ENCODE measurements at places on chromosomes 3 and 15. TPM values are rescaled to one million over a fixed set of nuclear protein-coding genes. Genes with fewer than 3 reads are reported as not detected.

DNA sequence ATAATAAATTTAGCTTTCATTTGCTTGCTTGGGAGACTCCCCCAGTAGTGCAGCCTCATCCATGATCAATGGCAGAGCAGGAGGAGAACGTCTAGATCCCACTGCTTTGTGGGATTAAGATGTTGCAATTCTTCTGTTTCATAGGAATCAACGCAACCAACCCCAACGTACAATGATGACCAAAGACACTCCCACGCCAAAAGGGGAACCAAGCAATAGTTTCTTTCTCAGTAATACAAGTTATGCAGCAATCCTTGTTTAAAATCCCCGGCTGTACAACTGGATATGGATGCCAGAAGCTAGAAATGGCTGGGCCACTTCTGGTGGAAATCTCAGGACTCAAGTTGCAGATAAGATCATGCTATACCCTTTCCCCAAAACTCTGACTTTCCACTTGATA lies 411.2 kb downstream of the VPS13C start:
- DNase-seq, result no peak

- no peak for DNase-seq
Observed at GRCh38 chr3:179276743-179277142, 25.8 kb upstream of the KCNMB3 start.

DNA sequence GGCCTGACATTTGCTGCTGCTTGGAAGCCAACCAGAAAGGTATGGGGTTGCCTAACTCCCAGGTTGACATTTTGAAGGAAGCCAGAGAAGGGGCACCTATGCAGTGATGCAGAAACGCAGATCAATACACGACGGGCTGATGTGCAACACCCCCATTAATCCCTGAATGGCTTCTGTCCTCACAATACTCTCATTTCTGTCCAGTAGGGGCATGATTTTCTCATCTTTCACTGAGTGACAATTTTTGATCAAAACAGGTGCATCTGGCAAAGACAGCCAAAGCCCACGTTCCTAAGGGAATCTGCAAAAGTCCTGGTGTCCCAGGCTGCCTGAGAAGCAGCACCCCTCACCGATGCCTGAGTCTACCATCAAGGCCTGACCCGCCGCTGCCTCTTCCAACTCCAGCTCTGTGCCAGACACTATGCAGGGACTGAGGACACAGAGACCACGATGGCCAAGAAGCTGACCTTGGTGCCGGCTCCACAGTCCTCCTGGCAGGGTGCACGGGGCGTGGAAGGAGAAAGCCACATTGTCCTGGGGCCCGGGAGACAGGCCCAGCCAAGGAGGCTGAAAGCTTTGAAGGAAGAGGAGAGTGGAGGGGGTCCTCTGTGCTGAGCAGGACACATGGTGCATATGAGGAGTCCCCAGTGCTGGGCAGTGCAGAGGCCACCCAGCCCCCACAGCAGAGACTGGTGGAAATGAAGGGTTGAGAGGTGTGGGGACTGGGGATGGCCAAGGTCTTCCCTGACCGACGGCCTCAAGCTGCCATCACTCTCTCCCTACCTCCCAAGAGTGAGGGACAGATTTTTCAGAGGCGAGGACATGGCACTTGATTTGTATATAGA lies 159.6 kb downstream of the NUP210 start:
- no peak for DNase-seq

GRCh38 chr15:101017093-101017754 lies 98.1 kb downstream of the LRRK1 start:
- DNase-seq, result peak; percentile 4

The MRAS gene
- total RNA-seq, result 359 TPM

DNA sequence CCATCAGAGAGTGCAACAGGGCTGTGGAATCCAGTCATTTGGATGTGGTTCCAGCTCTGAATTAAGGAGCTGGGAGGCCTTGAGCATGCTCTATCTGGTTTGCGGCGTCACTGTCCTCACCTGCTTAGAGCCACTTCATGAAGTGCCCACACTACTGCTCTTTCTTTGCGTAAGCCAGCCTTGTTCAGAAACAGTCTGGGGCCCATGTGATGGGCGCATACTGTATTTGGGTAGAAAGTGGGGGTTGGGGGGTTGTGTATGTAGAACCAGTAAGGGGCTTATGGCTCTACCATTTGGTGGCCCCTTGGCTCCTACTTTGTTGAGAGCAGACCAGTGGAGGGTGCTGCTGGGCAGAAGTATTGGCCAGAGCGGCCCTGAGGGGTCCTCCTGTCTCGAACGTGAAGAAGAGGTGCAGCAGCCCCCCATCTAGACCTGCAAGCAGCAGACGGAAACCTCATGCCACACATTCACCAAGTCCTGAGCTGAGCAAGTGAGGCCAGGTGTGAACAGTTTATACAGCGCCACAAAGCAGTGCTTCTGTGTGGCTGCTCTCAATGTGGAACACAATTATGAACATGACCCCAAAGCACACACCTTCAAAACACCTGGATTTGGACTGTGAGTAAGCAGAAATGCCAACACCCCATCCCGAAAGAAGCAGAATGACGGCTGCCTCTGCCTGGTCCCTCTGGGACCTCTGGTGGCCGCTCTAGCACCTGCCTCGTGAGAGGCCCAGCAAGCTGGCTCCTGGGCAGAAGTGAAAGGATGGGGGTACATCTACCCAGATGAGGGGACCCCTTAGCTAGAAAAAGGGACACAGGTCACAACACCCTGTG lies 26.6 kb downstream of the SRPRB start:
- no peak for DNase-seq

GRCh38 chr15:96028620-96029019 lies 301.9 kb upstream of the NR2F2 start:
- DNase-seq, result no peak

Data from heart right ventricle (tissue), 16 donors.